T-helper 9 cell (primary cell): ENCODE measurements at places on chromosomes 7 and 10.
A peak's percentile ranks its signal among the peaks of the same experiment; 100 is the strongest.

- DNase-seq = no peak
Measured at GRCh38 chr7:33459340-33459751, 330.0 kb downstream of the BBS9 start.

DNA sequence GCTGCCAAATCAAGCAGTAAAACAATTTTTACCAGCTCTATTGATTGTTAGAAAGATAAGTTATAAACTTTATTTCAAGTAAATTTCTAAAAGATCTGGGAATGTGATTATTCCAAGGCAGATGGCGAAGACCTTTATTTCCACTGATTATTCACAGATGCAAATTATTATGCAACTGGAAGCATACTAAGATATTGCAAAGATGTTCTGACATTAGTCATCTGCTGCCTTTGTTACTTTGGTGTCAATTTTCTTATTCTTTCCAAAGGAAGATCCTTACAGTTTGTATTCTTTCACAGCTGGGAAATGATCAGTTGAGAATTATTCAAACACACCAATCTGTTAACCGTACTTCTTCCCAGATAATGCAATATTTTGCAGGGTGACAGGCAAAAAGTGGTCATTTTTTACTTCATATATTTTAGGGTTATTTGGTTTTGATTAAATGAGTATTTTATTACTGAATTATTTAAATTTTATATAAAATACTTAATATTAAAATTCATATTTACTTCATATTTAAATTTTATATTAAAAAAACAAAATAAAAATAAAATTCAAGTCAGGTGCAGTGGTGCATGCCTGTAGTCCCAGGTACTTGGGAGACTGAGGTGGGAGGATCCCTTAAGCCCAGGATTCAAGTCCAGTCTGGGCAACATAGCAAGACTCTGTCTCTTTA is 171.3 kb downstream of the FZD1 start:
- DNase-seq = no peak

- no peak for DNase-seq
Measured at GRCh38 chr10:12868229-12868628, 133.3 kb downstream of the CCDC3 start.

GRCh38 chr10:131790021-131790420 is 110.8 kb upstream of the PPP2R2D start:
- DNase-seq = no peak

GRCh38 chr7:95095259-95095965 is 188.0 kb downstream of the PPP1R9A start:
- DNase-seq = no peak

GRCh38 chr10:67618116-67618515 is 77.9 kb downstream of the CTNNA3 start:
- DNase-seq = no peak

DNA sequence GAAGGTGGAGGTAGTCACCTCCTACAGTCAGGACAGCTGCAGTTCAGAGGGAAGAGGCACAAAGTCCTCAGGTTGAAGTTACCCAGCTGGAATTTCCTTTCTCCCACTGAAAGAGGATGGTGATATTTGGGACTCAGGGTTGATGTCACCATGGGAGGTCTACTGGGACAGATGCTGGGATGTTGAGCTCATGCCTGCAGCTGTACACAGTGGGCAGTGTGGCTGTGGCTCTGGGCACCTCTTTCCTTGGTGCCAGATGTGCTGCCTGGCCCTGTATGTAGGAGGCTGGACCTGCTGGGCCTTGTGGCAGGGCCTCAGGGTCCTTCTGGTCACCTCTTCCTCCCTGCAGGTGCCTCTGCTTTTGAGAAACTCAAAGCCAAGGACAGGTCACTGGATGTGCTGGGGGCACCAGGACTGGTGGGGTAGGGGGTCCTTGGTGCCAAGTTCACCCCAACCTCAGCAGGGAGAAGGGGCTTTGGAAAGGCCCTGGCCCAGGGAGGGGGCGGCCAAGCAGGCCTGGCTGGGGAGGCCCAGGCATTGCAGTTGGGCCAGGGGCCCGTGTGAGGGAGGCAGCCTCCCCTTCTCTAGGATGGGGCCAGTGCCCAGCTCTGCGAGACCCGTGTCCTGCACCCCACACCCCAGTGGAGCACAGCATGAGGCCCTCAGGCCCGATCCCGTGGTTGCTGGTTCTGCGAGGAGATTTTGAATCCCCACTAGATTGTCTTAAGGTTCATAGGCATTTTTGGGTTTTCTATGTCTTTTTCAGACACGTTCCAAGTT is 103.1 kb downstream of the BMS1 start:
- DNase-seq = no peak

DNA sequence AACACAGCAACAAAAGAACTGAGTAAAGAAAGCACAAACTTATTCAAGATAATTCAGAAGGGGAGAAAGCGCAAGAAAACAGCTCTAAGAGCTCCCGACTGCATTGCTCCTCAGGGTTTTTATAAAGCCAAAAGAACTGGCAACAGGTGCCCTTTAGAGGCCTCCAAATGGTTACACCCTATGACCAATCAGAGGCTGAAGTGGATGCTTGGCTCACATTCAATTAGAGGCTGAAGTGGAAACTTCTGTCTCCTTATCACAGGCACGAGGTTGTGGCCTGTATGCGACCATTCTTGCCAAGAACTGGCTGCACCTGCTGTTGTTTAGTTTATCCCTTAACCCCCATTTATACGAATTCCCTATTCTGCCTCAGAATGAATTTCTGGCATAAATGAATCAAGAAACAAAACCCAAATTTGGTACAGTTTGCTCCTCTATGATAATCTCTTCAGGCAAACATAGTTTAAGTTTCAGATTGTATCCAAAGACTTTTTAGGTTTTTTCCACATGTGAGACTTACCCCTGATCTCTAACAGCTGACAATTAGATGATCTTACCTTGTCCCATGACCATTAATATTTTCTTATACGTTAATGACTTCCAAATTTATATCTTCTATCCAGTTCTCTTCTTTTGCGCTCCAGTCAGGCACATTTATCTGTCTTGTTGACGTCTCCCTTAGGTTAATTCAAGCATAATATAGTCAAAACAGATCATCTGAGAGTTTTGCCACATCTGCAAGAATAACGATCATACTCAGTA is 504.8 kb downstream of the NXPH1 start:
- DNase-seq = no peak

DNA sequence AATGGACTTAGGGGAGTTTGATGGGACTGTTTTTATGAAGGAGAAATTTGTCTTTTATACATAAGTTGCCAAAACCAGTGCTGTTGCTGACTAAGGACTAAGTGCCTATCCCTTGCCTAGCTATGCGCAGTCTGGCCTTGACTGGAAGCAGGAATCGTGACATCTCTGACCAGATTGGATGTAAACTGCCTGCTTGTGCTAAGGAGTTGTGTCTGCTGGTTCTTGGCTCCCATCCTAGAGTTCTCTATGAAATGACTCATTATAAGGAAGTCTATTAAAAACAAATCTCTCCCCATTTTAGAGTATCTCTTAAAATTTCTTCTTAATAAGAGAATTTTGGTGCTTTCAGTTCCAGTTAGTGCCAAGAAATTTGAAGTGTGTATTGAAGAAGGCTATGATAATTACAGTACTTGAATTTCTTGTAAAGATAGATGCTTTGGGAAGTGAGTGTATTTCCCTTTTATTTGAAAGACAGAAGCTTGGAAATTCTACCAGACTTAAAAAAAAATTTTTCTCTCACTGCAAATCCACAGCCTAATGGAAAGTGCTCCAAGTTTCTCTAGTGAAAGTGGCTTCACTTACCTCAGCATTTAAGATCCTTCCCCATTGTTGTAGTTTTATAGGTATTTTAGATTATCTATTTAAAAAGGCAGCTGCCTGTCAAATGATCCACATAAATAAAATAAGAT is 77.6 kb downstream of the BICC1 start:
- no peak for DNase-seq

- DNase-seq = no peak
Measured at GRCh38 chr7:90720984-90721760, 125.1 kb downstream of the CDK14 start.

DNA sequence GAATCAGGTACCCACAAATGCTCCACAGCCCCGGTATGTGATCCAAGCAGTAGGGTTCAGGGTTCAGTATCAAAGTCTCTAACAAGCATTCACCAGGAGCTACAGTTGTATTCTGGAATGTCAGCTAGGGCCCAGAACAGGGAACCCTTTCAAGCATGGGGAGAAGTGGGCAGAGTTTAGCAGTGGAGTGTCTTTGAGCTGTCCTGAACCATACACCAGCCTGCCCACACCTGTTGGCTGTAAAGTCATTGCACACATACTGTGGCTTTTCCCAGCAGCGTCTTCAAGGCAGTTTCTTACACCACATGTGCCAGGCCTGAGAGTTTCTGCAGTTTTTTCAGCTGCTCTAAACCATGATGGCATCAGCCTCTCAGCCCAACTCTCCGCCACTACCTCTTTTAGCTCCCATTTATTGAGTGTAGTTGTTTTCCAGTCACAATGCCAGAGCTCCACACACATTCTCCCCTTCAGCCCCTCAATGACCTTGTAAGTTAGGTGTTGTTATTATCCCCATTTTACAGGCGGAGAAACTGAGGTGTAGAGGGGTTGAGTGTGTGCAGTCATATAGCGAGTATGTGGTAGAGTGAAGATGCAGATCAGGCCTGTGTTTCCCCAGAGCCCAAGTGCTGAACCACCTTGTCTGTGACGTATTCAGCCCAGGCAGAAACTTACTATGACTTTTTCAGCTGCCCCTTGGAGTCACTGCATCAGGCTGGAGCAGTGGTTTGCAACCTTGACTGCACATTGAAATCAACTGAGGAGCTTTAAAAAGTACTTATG is 83.1 kb downstream of the CHN2 start:
- DNase-seq = no peak

- DNase-seq = peak; percentile 32
Measured at GRCh38 chr7:5528071-5528814, 104.6 kb upstream of the TNRC18 start.

DNA sequence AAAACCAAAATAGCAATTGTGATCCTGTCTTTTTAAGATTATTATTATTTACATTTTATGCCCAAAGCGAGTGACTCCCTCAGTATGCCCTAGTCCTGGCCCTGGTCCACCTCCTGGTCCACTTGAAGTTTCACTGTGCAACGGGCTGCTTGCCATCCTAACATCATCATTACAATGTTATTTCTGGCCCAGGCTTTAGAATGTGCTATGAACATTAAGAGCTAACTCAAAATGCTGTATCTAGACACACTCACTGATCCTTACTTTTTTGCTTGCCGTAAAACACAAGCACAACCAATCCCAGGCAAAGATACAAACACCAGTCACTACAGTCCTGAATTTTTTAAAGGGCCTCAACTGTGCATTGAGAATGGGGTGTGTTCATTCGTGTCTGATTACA is 38.4 kb downstream of the RHOBTB1 start:
- DNase-seq = no peak

DNA sequence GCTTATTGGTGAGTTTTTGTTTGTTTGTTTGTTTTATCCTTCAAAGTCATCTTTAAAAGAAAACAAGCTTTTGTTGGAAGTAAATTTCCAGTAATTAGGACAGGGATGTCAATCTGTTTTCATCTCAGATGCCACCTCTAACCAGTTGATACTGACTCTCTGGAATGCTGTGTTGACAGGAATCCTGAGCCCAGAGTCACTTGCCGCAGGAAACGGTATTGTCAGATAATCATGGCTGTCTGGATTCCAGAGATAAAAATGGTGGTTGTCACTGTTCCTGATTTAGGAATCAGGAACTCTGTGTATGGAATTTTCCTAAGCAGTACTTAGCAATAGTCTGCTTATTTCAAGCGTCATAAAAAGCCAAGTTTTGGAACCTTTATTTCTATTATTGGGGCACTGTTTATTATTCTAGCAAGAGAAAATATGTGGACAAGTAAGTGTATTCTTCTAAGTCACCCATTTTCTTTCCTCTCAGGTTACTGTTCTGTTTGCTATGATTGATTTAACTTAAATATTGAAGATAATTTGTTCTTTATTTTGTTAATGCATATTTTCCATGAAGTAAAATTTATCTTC is 39.2 kb downstream of the CDC123 start:
- DNase-seq = no peak

DNA sequence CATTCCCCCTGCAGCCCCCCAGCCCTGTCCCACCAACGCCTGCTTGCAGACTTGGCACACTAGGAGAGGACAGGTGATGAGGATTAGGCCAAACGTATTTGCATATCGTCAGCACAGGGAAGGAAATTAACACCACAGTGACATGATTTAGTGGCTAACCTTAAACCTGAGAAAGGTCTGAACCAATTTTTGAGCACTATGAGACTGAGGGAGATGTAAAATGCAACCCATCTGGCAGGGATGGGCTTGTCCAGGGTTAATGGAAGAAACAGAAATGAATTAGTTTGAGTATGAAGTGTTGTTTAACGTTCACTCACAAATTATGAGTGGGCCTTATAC is 183.6 kb downstream of the TAX1BP1 start:
- no peak for DNase-seq
